Uterine smooth muscle cell (primary cell): ENCODE measurements at places on chromosomes 11 and 22. TPM values are rescaled to one million over a fixed set of nuclear protein-coding genes. Genes with fewer than 3 reads are reported as not detected.

The LDHAL6A gene
- total RNA-seq, result not detected in 2 replicates

The FGF19 gene
- not detected in 2 replicates for total RNA-seq

The MS4A4A gene
- total RNA-seq, result not detected in 2 replicates

The DEFB131B gene
- total RNA-seq, result not detected in 2 replicates

The TMPRSS13 gene
- under 0.01 TPM in 1 of 2 replicates, not detected in the other for total RNA-seq

The ESAM gene
- 0.62 and 0.89 TPM in 2 replicates for total RNA-seq

The OR56A4 gene
- not detected in 2 replicates for total RNA-seq

The MUC5B gene
- not detected in 2 replicates for total RNA-seq

The RFPL1 gene
- not detected in 2 replicates for total RNA-seq

The FGF3 gene
- total RNA-seq, result not detected in 2 replicates

The MICAL2 gene
- total RNA-seq, result 222 and 241 TPM in 2 replicates

The PDE2A gene
- total RNA-seq, result 0.50 and 0.77 TPM in 2 replicates

The CCDC34 gene
- 4.7 and 12.2 TPM in 2 replicates for total RNA-seq

The CRYBA4 gene
- total RNA-seq, result not detected in 2 replicates

The OR2D3 gene
- not detected in 2 replicates for total RNA-seq

The CPT1B gene
- total RNA-seq, result 0.44 and 1.7 TPM in 2 replicates
